Heart left ventricle (tissue), 16 donors: ENCODE measurements at places on chromosomes 7 and 10. TPM values are rescaled to one million over a fixed set of nuclear protein-coding genes. Genes with fewer than 3 reads are reported as not detected.
A peak's percentile ranks its signal among the peaks of the same experiment; 100 is the strongest.

COBL gene
- polyA plus RNA-seq = 57.3 TPM

GIMAP1 gene
- polyA plus RNA-seq = 7.7 TPM

TNPO3 gene
- 11.0 TPM for polyA plus RNA-seq

MACC1 gene
- not detected for polyA plus RNA-seq

WASHC2C gene
- 10.2 TPM for polyA plus RNA-seq

CACNB2 gene
- polyA plus RNA-seq = 11.4 TPM

PLEKHS1 gene
- not detected for polyA plus RNA-seq

A1CF gene
- not detected for polyA plus RNA-seq

CALHM2 gene
- polyA plus RNA-seq = 9.2 TPM

FAM25G gene
- polyA plus RNA-seq = not detected

DNA sequence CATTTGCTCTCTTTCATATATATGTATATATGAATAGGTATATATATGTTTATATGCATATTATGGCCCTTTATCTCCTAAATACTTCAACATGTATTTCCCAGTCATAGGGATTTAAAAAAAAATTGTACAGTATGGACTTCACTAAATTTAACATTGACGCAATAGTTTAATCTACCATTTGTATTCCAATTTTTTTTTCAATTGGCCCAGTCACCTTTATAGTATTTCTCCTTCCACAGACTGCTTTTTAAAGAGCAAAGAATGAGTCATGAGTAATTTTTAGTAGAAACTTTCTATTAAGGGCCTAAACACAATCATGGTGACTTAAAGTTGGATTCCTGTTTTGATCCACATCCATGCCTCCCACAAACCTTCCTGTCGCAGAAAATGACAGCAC is 20.5 kb downstream of the CCSER2 start:
- no peak for DNase-seq

DNA sequence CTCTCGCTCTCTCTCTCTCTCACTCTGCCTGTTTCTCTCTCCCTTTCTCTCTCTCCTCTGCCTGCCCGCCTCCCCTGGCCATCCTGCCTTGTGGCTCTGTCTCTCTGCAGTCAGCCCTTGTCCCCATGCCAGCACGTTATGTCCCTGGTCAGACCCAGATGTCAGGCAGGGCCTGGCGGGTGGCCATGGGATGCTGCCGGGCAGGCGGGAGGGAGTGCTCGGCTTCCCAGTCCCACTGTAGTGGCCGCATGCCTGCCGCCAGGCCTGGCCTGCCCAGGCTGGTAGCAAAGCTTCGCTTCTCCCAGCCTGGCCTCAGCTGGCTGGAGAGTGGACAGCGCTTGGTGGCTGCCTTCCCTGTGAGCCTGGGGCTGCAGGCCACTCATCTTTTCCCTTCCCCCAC is 121.5 kb upstream of the ZNF716 start:
- peak; percentile 93 for DNase-seq

GRCh38 chr7:38312821-38313220 is 39.4 kb upstream of the TARP start:
- no peak for DNase-seq

DNA sequence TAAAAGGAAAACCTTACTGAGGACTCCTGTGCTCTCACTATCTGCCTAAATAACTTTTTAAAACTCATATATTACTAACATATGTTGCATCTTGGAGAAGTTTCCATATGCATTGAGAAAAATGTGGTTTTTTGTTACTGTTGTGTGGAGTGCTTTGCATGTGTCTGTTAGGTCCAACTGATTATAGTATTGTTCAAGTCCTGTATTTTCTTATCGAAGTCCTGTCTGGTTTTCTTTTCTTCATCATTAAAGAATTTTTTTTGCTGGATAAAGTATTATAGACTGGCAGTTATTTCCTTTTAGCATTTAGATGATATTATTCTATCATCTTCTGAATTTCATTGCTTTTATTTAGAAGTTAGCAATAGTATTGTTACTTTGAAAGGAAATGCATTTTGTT is 59.5 kb upstream of the ACSM6 start:
- DNase-seq = no peak

- no peak for DNase-seq
These were observed 18.6 kb upstream of the ZNF32 start for GRCh38 chr10:43667317-43667731.

GRCh38 chr10:44651834-44652233 is 259.3 kb upstream of the TMEM72 start:
- DNase-seq = no peak

- DNase-seq = no peak
These were observed 580 bp downstream of the FAM200A start for GRCh38 chr7:99551334-99551733.

DNA sequence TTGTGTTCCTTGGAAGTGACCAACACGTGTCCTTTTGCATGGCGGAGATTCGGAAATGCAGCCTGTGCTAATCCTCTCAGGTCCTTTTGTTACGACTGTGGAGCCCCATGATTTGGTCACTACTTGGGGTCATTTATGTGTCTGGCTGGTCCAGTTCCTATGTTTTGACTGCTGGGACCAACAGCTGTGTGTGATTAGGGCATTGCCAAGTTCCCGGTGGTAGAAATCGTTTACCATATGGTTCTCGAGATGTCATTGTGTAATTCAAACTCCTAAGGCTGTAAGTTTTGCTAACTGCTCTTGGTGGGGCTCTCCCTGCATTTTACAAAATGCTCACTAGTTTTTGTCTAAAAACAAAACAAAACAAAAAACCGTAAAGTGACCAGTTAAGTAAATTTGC is 62.0 kb downstream of the CCNY start:
- no peak for DNase-seq

DNA sequence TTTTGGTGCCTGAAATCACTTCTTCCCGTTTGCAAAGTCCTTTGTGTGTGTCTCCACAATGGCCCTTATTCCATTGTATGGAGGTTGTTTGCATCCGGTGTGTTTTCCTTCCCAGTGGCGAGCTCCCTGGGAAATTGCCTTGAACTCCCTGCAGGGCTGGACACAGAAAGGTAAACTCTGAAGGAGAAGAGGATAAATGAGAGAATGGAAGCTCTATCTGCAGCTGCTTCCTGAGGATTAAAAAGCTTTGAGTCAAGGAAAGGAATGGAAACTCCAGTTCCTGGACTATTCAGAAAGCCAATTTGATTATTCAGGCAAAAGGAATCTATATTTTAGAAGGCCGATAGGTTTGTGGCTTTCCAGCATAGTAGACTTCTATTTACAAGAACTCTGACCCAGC is 4.4 kb upstream of the GRK5 start:
- DNase-seq = no peak

- no peak for DNase-seq
These were observed 26.4 kb upstream of the ADRB1 start for GRCh38 chr10:114017271-114017670.

GRCh38 chr7:43021431-43021830 is 89.3 kb downstream of the MRPL32 start:
- DNase-seq = no peak

DNA sequence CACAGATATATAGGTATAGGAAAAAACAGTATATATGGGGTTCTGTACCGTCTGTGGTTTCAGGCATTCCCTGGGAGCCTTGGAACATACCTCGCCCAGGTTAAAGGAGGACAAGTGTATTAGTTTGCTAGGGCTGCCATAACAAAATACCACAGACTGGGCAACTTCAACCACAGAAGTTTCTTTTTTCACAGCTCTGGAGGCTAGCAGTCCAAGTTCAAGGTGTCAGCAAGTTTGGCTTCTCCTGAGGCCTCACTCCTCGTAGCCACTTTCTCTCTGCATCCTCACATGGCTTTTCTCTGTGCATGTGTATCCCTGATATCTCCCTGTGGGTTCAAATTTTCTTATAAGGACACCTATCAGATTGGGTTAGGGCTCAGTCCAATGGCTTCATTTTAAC is 189.1 kb downstream of the DNAH11 start:
- DNase-seq = no peak

DNA sequence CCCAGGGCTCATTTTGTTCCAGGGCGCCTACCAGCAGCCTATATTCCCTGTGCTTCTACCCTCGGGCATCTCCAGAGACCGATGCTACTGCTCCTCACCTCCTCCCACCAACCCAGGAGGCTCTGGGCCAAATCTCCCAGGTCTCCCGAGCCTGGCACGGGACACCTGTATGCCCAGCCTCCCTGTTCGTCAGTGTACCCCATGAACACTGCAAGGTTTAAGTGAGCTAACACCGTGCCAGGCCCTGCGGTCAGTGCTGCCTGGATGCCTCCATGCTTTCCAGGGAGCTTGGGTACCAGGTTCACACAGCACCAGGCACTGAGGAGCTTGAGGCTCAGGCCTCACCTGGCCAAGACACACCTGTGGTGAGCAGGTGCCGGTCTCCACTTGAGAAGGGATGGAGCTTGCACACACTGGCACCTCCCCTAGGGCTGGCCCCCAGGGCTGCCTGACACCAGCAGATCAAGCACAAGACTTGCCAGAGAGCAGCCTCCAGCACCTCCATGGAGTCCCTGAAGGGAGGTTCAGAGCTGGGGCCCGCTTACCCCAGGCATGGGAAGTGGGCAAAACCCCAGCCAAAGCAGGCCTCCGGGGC is 80.3 kb downstream of the FAM53B start:
- DNase-seq = no peak

- no peak for DNase-seq
These were observed 151.5 kb downstream of the PFKFB3 start for GRCh38 chr10:6354168-6354772.

DNA sequence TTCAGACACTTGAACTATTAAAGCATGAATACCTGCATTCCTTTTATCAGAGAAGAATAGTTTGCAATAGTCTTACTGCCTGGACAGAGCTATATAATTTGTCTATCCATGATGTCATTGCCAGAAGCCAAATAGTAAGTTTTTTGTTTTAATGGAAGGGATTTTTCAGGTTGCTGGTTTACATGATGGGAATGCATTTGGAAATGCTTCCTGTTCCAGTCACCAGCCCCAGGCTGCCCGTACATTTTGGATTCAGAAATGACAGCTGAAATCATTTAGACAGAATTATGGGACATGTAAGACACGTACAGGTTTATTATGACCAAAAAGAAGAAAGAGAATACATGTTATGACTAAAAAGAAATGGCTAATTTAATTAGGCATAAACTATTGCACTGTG is 293.1 kb downstream of the CDK14 start:
- DNase-seq = no peak

DNA sequence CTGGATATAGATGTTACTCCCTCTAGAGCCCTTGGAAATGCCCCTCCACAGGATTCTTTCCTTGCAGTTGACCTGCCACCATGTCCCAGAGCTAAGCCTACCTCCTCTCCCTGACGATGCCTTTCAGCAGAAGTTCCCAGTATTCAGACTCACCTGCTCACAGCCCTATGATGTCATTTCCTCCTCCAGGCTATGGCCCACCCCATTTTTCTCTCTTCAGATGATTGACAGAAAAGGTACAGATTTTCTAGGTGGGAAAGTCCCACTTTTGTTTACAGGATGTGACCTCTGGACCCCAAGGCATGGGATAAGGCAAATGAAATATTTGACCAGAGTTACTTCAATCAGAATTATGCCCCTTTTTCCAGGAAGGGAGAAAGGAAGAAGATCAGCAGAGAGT is 280.2 kb upstream of the PHYHIPL start:
- no peak for DNase-seq

DNA sequence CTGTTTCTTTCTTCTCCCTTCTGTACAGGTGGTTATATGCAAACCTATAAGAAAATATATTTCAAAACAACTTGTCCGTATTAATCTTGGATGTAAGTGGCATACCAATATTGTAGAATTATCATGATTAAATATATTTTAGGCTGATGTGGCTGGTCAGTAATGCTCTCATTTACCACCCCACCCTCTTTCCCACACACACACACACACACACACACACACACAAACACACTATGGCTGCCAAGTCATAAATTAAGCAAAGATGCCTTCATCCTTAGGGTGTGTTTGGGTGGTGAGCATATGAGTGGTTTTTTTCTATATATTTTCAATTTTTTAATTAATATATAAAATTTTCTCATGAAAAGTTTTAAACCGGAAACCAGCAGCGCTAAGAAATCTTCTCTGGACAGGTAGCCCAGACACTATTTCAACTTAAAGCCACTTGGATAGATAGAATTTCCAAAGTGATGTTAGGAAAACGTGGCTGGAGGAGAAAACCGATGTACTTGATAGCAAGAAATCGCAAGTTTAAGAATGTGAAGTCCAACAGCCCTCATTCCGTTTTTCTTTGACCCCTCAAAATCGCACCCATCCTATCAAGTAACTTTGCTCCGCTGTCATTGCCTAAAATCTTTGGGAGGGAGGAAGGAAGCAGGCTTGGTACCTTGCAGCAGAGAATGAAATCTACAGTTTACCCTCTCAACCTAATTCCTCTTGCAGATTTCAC is 171.7 kb downstream of the FAM107B start:
- DNase-seq = no peak

DNA sequence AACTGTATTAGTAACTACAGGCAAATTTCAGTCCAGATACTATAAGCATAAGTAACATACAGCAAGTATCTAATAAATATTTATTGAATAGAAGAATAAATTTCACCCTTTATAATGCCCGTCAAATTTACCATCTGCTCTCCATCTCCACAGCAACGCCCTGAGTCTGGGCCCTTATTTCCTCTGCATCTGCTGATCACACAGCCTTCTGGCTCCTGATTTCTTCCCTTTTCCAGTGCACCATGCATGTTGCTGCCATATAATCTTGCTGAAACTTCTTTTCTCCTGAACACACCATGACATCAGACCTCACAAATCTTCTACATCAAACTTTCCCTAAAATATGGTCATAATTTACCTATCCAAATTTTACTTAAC is 15.4 kb downstream of the HYCC1 start:
- DNase-seq = no peak

DNA sequence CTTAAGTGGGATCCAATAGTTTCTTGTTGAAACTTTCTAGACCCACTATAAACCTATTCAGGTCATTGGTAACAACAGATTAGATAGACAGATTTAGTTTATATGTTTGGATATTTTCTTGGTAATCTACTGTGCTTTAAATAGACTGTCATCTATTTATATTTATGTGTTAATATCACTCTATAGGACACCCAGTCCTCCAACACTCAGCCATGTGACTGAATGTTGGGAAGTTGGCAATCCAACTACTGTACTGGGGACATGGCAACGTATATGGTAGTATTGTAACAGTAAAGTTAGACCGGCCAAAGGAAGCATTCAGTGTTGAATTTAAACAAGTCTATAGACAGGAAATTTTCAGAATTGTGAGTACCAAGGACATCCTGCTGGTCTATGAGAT is 42.6 kb upstream of the HECTD2 start:
- DNase-seq = no peak

GRCh38 chr7:27154369-27154768 is 2.0 kb upstream of the HOXA3 start:
- DNase-seq = peak; percentile 48

DNA sequence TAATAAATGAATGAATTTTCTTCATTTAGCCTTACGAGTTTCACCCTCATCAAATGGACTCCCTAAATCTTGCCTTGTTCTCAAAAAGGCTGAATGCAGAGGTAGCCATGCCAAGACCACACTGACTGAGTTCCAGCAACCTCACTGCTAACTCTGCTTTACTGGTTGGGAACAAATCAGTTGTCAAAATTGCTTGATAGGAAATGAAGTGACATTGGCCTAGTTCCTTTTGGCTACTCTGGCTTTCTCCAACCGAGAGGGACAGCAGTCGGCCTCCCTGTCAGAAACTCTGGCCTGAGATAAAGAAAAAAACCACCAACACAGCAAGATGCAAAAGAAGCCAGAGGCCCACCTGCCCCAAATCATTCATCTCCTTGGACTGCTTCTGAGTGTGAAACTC is 87.0 kb downstream of the PPP1R3C start:
- DNase-seq = no peak
